Brain (organoid and tissue), 16 donors: ENCODE measurements at places on chromosomes 12 and 14.

DNA sequence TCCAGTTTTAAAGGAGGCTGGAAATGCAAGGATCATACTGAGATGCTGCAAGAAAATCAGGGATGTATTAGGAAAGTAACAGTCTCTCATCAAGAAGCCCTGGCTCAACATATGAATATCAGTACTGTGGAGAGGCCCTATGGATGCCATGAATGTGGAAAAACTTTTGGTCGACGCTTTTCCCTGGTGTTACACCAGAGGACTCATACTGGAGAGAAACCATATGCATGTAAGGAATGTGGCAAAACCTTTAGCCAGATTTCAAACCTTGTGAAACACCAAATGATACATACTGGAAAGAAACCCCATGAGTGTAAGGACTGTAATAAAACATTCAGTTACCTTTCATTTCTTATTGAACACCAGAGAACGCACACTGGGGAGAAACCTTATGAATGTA, 24.5 kb downstream of the ZNF891 start:
- DNase-seq: no peak

GRCh38 chr12:110575326-110575725, 7.8 kb downstream of the PPTC7 start:
- no peak for DNase-seq

GRCh38 chr12:93005928-93006392, 76.9 kb upstream of the EEA1 start:
- no peak for DNase-seq

GRCh38 chr12:64039281-64039871, 182.7 kb downstream of the KICS2 start:
- peak; percentile 14 for DNase-seq

DNA sequence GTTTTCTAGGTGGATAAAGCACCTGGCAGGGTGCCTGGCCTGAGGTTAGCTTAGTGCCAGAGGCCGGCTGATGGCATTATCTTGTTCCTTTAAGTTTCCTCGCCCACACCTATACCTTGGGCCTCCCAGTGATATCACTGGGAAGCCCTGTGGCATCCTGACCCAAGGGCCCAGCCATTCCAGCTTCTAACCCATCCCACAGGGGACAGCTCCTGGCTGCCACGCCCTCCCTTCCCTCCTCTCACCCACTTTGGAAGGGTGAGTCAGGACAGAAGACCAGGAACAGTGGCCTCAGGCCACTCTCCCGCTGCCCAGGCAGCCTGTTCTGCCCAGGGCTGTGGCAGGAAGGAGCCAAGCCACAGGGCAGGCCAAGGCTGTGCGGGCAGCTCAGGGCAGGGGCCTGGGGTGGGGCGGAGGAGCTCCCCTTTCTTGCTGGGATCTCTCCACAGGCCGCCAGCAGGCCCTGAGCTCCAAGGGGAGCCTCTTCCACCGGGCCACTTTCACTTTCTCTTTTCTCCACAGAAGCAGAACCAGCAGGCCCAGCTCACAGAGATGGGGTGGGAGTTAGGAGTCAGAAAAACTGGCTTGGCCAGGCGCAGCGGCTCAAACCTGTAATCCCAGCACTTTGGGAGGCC, 75.1 kb downstream of the IRF2BPL start:
- no peak for DNase-seq

GRCh38 chr14:23559010-23559925, 3.2 kb downstream of the THTPA start:
- peak; percentile 87 for DNase-seq

DNA sequence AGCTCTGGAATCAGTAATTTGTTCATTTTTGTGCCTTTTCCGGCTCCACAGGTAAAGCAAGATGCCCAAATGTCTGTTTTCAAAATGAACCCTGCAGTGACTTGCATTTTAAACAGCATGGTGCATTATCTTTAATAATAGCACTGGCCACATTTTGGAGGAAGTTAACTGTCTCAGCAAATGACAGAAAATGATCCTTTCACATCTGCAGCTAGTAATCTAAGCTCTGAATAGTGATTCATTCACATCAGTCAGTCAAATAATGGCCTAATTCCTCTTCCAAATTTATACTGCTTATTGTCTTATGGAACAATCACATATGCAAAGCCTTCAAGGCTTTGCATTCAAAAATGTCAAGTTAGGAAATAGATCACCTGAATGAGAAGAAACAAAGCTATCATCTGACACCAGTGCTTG, 75.6 kb downstream of the PPM1H start:
- no peak for DNase-seq

- no peak for DNase-seq
These were observed 22.3 kb upstream of the SPTLC2 start for GRCh38 chr14:77638771-77639171.

GRCh38 chr12:122795807-122796206, 21.4 kb downstream of the CCDC62 start:
- DNase-seq: no peak

DNA sequence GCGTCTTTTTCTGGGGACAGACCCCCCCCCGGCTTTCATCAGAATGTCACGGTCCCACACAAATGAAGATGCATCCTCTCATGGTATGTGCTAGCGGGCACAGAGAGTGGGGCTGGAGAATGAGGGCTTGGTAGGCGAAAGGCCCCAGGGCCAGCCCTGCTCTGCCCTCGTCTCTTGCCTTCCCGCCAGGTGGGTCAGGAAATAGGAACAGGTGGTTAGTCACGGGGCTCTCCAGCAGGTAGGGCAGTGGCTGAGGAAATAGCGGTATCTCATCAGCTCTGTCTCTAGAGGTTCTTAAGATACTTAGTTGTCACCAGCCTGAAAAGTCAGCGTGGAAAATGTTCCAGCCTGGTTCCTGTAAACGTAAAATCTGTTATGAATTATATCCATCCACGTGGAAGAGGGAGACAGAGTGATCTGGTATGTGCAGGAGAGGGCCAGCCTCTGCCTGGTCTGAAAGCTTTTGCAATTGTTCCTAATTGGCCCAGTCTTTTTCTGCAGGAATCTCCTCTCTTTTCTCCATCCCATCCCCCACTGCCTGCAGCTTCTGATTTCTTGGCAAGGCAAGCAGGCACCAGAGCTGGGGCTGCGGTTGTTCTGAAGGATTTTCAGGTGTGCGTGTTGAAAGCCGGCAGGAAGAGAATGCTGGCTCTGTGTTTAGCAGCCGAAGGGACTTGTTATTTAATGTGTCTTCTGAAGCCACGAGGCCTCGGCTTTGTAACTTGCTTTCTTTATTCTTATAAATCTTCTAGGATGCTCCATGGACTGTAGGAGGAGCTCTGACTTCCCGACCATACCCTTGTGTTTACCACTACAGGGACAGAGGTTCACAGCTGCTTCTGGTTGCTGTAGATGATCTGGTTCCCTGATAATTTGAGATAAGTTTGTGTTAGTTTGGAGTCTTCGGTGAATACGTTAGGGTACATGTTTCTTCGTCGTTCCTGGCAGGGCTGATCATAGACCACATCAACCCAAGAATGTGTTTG, 131.1 kb downstream of the CACNA1C start:
- DNase-seq: peak; percentile 77

DNA sequence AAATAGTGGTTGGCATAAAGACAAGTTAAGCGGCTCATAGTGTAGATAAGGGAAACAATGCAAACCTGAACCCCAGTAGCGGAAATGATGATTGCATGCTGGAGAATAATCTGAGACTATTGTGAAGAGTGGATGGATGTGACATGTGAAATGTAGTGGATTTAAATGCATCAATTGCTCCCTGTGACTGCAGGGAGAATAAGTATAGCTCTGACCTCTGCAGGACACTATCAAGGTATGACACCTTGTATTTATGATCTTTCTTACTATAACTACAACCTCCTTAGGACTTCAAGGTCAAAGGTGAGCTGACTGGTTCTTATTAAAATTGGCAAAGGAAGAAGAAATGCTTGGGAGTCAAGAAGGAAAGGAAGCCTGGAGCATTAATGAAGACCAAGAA, 285.6 kb downstream of the GRIN2B start:
- DNase-seq: no peak

GRCh38 chr14:45181806-45182205, 46.1 kb downstream of the FANCM start:
- DNase-seq: no peak

DNA sequence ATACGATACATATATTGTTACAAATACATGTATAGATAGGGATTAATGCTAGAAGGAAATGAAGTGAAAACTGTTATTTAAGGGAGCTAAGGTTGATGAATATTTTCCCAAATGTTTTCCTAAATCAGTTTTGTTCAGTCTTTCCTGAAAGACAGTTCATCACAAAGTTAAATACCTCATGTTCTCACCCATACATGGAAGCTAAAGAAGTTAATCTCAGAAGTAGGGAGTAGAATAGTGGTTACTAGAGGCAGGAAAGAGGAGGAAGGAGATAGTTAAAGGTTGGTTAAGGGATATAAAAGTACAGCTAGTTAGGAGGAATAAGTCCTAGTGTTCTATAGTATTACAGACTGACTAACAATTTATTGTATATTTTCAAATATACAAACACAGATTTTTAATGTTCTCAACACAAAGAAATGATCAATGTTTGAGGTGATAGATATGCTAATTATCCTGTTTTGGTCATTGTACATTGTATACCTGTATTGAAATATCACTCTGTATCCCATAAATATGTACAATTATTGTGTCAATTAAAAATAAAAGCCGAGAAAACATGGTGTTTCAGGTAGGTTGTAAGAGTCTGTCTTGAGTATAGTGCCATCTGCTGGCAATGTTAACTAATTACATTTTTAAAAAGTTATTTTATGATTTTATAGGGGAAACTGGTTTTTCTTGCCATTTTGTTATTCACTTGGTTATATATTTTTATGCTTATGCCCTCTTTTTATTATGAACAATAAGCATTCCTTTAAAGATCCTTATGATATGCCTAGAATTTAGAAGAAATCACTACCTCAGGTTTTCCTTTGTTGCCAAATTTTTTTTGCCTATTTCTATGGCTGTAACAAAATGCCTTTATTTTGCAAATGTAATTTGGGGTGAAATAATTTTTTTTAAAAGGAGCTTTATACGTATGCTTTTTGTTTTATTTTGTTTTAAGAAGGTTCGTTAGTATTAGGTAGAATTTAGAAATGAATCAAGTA, 26.9 kb downstream of the ZDHHC17 start:
- peak; percentile 42 for DNase-seq

DNA sequence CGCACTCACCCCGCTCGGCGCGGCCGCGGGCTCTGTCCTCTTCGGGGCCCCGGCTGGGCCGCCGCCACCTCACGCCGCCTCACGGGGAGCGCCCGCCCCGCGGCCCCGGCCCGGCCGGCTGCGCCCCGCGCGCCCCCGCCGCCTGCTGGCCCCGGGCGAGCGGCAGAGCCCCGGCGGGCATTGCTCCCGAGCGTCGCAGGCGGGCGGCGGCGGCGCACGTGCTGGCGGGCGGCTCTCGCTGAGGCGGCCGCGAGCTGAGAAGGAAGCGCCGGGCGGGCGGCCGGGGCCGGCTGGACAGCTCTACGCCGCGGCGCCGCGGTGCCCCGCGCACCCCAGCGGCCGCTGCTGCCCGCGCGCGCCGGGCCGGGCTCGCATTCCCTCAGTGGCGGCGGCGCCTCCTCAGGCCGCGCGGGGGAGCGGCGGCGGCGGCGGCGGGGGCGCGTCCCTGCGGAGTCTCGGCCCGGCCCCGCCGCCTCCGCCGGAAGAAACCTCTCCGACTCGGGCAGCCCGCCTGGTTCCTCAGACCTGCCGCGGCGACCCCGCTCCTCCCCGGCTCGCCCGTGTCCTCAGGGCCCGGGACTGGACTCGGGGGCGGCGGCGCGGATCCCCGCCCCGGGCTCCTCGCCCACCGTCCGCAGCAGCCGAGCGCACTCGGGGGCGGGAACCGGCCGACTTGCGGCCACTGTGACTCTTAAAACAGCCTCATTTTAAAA, at the start of gene PITPNM2:
PITPNM2 (minus strand) TSS at position 347 of the 713 bp plus-strand sequence. CDS start 116,500 bp downstream, outside the sequence.
- peak; percentile 56 for DNase-seq

DNA sequence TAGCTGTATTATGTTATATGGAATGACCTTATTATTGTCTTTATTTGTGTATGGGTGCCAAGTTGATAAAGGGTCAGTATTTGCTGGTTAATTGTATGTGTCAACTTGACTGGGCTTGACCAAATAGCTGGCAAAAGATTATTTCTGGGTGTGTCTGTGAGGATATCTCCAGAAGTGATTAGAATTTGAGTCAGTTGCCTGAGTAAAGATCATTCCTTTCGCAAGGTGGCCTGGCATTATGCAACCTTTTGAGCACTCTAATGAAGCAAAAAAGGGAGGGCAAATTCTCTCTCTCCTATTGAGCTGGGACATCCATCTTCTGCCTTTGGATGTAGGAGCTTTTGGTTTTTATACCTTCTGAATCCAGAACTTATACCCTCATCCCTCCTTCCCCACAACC, 82.2 kb downstream of the ATXN7L3B start:
- DNase-seq: no peak

DNA sequence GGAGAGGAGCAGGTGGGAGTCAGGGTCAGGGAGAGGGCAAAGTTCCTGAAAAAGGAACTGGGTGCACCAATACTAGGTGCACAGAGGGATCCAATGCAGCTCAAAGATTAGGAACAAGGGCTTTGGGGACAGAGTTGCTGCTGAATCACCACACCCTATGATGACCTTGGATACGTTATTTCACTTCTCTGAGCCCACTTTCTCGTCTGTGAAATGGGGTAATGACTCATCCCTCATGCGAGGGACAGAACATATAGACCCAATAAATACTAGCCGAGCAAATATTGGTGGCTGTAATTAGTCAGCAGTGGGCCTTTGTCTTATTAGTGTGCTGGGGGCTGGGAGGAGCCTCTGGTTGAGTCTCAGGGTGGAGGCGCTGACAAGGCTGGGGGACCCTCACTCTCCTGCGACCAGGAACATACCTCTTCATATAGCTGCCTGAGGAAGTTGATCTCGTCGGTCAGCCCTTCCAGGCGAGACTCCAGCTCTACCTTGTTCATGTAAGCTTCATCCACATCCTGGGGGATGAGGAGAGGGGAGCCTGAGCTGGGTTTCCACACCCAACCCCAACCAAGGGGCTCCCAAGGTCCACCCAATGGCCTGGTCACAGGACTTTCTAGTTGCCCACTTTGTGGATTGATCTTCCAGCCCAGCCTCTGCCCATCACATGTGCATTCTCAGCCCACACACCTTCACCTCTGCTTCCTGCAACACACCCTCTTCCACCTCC, 4.5 kb downstream of the KRT8 start:
- DNase-seq: no peak

DNA sequence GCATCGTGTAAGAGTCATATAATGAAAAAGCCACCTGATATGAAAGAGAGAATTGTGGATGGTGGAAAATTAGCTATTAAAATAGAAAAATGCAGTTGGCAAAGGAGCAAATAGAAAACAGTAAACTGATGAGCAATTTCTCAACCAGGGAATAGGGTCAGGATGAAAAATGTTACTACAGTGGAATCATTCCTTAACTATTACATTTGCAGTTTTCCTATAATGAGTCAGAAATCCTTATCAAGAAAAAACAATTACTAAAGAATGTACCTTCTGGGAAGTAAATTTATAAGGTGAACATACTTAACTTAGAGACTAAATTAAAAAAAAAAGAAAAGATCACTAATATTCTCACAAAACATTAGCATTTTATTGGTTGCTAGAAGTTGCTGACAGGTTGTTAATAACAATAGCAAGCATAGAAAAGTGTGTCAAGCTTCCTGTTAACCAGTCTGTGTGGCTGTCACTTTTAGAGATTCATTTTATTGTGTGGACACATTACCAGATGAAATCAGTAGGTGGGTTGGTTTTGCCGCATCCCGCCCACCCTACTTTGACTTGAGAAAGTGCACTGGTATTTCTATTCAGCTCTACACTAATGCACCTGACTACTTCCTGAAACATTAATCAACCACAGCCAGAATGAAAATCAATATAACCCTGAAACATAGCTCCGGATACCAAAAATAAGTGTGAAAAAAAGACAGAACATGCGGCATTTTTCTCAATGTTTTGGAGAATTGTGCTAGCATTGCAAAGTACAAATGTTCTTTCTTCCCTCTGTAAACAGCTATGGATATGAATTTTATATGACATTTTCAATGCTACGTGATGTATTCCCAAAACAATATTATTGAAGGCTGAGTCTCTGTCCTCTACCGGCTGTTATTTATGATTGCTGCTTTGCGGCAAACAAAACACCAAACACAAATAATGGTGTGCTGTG, 576.7 kb downstream of the SLC16A7 start:
- no peak for DNase-seq
